H54 (cell line): ENCODE measurements at places on chromosomes 1 and 21.

DNA sequence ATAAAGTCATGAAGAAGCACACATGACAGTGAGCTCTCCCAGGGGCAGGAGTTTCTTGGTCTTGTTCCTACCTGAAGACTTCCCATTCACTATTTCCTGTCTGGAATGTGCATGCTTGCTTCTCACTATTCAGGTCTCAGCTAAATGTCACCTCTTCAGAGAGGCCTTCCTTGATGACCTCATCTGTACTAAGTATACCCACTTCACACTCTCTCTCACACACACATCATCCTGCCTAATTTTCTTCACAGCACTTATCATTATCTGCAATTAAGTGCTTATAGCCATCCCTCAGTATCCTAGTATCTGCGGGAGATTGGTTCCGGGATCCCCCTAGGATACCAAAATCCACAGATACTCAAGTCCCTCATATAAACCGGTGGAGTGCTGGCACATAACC is 146.4 kb upstream of the IVNS1ABP start:
- DNase-seq, result no peak

GRCh38 chr21:44436958-44437357 is 18.4 kb upstream of the LRRC3 start:
- no peak for DNase-seq

DNA sequence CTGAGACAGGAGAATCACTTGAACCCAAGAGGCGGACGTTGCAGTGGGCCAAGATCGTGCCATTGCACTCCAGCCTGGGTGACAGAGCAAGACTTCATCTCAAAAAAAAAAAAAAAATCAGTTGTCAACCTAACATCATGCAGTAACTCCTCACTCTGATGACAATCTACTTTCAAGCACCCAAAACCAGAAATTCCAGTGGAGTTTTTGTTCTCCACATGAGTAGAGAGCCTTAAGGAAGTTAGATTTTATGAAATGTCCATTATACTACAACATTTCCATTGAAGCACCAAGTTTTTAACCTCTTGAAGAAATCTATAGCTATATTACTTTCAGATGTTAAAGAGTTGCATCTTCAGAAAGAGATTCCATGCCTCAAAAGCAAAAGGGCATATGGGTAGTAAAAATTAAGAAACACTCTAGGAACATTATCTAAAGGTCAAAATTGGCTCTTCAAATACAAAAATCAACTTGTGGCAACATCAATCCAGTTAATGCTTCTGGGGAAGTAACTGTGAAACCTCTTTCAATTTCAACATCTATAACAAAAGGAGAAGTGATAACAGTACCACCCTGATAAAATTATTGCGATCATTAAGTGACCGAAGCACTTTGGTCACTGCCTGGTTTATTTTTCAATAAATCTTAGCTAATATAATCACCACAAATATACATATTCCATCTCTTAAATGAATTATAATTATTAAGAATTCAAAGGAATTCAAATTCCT is 7.7 kb downstream of the LPGAT1 start:
- DNase-seq, result no peak

- DNase-seq, result no peak
Observed at GRCh38 chr1:24985737-24986136, 55.7 kb upstream of the RUNX3 start.

DNA sequence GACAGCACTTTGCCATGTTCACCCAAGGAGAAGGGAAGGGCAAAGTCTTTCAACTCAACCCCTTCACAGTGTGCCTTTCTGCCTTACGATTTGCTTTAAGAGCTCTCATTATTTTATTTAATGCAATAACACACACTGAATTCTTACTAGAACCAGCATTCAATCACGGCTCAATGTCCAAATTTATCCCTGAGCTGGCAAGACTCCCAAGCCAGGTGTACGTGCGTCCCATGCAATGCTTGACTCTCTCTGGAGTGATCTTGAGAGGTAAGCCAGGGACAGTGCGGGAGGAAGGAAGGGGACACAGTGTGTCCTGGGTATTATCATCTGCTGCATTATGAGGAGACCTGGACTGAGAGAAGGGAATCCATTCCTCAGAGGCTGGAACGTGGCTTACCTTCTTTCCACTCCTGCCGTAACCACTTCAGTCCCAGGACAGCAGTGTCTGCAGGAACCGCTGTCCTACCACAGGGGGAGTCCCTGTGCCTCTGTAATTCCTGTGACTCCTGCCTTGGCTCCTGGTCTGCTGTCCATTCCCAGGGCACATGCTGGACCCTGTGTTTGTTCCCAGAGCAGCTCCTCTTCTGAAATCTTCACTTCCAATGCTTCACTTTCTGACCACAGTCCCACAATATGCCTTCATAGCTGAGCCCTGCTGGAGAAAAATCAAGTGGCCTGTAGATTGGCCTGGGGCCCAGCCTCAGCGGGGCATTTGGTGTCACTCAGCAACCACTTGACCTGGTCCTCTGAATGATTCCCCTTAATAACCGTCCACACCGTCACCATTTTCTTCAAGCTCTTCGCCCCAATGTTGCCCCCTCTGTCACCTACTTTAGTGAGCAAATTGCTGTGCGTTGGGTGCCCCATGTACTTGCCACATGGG is 28.6 kb upstream of the STUM start:
- DNase-seq, result no peak

DNA sequence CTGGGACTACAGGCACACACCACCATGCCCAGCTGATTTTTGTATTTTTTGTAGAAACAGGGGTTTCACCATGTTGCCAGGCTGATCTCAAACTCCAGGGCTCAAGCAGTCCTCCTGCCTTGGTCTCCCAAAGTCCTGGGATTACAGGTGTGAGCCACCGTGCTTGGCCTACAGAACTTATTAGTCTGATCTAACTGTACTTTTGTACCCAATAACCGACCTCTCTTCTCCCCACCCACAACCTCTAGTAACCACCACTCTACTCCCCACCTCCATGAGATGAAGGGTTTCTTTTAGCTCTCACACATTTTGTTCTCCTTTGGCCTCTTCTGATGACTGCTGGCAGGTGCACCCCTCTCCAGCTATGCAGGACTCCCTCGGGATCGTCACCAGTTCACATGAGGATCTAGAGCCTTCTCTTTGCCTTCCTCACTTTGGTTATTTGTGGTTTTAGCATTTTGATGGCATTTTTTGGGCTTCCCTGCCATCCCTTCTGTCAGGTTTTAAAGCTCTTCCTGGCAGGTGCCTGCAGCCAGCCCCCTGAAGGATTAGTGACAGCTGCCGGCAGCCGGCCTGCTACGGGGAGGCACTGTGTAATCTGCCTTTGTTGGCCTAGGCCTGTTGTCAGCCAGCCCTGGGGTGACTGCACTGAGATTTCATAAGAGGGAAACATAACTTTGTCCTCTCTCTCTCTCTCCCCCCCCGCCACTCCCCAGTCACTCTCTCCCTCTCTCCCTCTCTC is 99.8 kb upstream of the ATP1A1 start:
- no peak for DNase-seq

DNA sequence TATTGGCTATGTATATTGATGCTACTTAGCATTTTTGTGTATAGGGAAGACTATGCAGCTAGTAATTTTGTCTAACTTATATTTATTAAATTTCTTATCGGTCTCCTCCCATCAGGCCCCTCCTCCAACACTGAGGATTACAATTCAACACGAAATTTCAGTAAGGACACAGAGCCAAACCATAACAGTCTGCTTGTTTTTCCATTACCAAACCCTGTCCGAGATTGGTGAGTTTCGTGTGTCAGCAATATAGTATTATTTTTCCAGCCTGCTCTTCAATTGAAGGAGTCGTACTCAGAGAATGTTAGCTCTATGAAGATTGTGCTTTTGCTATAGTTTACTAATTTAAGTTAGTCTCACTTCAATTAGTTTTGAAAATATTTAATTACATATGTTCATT is 1495.3 kb downstream of the MRPL39 start:
- DNase-seq, result no peak

DNA sequence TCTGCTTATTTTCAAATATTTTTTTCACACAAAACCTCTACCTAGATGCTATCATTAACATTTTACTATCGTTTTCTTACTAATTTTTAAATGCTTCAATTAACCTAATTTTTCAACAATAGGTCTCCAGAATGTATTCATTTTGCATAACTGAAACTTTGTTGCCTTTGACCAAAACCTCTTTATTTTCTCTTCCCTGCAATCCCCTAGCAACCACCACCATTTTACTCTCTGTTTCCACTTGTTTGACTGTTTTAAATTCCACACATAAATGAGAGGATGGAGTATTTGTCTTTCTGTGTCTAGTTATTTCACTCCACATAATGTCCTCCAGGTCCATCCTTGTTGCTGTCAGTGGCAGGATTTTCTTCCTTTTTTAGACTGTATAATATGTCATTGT is 9.5 kb upstream of the F13B start:
- DNase-seq, result no peak

DNA sequence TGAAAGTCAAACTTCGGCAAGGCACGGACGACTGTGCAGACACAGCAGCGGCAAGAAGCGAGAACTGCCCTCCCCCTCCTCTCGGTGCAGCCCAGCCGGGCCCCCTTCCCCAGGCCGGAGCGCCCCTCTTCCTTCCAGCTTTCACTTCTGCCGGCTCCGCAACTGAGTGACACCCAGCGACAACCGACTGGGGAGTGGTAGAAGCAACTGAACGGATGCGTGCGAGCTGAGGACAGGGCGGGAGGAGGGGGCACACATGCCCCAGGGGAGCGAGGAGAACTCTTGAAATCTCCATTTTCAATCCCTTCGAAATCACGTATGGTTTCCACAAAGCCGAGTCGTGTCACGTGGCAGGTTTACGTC is 146.6 kb downstream of the PGBD5 start:
- DNase-seq, result no peak

GRCh38 chr1:62539028-62539447 is 58.3 kb upstream of the ANGPTL3 start:
- DNase-seq, result no peak

DNA sequence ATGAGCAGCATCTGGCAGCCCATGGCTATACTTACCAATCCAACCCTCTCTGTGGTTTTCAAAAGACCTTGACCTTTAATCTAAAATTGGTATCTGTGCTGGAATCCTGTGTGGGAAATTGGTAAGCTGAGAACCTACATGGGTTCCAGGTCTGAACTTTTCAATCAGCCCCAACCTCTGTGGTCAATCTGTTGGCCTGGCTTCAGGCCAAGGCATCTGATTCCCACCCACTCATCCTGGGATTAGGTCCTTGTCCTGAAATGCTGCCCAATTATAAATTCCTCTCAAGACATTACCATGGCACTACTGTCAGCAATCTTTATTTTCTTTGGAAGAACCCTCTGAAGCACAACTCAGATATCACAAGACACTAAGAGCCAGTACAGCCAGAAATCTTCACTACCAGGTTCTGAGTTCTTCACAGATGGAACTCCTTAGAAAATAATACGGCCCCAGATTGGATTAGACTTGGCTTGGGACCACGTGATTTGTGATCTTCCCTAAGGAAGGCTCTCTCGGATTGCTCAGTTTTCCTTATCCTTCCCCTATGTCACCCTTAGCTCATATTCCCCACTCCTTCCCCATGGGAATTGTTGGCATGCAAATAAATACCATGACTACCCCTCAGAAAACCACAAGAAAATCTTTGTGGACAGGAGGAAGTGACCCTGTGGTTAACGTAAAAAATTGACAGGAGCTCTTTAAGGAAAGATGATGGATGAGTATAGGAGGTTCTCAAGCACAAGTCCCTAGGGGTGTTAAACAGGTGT is 207.9 kb upstream of the ST6GALNAC5 start:
- no peak for DNase-seq

DNA sequence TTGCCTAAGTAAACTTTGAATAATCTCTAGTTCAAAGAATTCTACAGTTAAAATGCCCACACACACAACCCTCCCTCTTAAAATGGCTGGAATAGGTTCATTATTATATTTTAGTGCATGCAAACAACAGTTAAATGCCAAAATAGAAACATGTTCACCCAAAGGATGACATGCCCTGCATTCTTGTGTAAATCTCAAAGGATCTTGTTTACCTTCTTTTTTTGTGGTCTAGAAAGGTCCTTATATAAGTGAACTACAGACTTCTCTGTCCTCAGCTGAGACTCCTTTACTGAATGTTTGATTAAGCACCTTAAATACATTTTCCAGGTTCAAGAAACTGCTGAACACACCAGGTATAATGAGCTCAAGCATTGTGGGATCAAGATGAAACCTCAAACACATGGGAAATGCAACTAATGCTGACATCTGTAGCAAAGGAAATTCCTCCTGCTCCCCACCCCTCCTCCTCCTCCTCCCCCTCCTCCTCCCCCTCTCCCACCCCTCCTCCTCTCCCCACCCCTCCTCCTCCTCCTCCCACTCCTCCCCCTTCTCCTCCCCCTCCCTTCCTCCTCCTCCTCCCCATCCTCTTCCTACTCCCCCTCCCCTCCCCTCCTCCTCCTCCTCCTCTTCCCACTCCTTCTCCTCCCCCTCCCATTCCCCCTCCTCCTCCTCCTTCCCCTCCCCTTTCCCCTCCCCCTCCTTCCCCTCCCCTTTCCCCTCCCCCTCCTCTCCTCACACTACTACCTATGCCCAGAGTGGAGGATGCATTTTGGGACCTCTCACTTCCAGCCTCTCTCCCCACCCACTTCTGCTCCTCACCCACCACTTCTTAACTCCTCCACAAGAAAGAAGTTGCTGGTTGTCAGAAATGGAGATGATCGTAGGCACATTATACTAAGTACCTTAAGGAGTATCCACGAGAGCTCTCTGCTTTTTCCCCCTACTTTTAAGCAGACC is 233.9 kb downstream of the MRPL39 start:
- DNase-seq, result no peak

GRCh38 chr1:224329842-224330753 is at the start of gene NVL:
Gene NVL (minus strand): TSS chr1:224330172. CDS start chr1:224330127, 45 bp downstream.
- DNase-seq, result peak; percentile 75

DNA sequence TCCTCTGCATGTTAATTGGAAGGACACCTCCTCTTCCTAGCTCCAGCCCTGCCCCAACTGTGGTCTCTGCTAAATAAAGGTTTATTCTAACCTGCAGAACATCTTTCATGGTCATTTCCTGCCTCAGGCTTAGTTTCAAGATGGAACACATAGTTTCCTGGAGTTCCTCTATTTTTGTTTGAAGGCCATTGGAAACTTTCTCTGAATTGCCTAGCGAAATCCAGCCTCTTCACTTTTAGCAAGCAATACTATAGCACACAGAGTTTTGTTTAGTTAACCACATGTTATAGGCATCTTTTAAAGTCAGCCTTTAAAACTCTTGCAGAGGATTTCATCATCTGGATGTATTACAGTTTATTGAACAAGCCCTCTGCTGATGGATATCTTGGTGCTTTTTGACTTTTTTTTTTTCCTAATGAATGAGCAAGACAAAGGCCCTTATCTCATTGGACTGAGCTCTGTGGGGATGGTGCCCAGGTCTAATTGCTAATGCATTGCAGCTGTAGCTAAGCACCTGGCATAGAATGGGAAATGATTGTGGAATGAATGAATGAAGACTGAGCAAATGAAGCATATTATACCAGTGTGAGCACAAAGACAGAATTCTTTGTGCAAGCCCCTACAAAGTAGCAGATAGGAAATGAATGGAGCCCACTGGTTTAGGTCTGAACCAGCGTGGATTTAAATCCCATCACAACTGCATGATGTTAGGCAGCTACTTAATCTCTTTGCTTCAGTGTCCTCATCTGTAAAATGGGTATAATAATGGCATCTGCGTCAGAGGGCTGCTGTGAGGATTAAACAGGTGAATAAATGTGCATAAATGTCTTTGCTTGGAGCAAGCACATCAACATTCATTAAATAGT is 641 bp upstream of the CFAP107 start:
- no peak for DNase-seq
